ENCODE measurements at places on chromosomes 3 and 15.

DNA sequence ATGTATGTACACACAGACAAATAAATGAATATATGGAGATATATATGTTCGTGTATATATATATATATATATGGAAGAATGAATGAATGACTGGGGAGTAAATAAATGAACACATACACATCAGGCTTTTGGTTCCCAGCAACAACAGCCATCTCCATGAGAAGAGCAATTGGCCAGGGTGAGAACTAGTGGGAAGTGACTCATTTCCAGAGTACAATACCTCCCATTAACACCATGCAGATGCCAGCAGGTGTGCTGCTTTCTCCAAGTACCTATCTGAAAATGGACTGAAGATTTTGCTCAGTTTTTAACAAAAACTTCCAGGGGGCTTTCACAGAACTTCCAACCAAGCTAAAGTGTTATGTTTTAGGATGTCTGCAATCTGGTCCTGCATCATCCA, 179.8 kb upstream of the SLC2A2 start:
- no peak for DNase-seq

- no peak for DNase-seq
Measured at GRCh38 chr3:119809249-119810017, 27.5 kb downstream of the NR1I2 start.

DNA sequence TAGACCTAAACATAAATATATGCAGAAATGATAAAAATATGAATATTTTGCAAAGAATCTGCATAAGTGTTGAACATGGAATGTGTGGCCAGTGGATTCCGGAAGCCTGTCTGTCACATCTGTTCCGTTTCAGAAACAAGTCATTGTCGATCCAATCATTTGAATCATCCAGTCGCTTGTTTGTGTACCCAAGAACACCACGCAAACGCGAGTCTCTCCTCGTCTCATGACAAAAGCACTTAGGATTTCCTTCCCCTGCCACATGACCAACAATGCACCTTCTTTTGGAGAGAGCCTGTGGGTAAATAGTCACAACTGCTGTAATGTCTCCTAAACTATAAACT, 80.2 kb downstream of the FMN1 start:
- DNase-seq = no peak

GRCh38 chr3:64251019-64251418, 25.8 kb upstream of the PRICKLE2 start:
- no peak for DNase-seq

DNA sequence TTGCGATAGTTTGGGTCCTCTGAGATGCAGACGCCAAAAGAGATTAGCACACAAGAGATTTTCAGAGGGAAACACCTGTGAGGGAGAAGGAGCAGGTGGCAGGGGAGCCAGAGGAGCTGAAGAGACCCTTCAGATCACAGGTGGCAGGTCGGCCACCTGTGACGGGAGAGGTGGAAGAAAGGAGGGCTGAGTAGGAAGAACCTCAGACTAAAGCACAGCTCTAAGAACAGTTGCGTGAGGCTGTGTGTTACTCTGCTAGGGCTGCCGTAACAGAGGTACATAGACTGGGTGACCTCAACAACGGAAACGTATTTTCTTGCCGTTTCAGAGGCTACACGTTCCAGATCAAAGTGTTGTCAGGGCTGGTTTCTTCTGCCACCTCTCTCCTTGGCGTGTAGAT, 38.5 kb downstream of the C2CD4A start:
- DNase-seq = peak; percentile 28

DNA sequence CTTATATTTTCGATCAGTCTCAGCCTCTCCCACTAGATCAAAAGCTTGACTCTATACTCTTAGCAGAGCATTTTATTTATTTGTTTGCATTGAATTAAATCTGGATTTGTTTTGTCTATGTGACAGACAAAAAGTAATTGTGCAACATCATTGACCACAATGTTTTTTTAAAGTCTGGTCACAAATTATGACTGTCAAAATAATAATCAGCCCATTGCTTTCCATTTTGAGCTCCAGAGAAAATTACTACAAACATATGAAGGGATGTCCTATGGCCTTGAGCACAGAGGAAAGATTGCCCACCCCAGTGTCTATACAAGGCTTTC, 82.3 kb downstream of the FSIP1 start:
- DNase-seq = no peak

DNA sequence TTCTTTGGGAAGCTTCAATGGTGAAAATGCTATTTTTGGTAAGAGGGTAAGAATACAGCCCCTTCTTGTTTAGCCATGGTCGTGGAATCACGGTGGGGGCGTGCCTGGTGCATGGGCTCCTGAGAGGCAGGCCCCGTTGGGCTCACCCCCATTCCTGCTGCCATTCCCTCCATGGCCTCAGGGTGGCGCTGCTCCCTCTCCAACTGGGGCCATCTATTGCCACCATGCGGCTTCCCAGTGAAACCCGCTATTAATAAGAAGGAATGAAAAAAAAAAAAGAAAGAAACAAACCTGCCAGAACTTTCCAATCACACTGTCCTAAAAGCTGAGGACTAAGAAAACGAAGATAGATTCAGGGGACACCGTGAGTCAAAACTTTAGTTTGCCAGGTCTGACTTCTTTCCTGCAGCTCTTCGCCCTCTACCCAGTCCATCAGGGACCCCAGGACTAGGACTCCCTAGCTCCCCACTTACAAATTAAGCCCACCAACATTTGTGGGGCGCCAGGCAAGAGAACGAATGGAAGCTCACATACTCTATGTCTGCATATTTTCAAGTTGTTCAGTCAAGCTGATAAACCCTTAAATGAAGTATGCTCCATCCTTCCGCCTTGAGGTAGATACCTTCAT, 30.6 kb upstream of the ABHD2 start:
- peak; percentile 73 for DNase-seq

DNA sequence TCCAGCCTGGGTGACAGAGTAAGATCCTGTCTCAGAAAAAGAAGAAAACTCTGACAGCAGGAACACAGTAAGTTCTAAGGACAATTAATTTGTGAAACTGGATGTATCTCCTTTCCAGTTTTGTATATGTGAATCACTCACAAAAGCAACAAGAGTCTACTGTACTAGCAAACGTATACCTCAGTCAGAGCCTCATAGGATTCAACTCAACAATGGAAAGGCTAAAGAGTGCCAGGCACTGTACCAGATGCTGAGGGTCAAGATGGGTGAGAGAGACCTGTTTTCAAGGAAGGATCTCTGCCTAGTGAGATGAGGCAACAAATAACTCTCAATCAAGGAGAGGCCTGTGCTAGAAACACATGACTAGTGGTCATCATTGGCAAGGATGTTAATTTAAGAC, 14.9 kb downstream of the TBL1XR1 start:
- no peak for DNase-seq

GRCh38 chr15:74542166-74543042, 1.4 kb downstream of the ARID3B start:
- DNase-seq = no peak

DNA sequence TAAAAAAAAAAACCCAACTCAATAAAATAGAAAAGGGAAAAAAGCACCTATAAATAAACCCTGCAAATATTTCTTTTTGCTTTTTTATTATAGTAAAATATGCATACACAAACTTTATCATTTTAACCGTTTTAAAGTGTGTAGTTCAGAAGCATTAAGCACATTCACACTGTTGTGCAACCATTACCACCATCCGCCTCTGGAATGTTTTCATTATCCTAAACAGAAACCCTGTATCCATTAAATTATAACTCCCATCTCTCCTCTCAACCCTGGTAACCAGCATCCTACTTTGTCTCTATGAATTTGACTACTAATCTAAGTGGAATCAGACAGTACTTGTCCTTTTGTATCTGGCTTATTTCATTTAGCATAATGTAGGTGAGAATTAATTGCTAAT, 15.0 kb downstream of the CDCP1 start:
- no peak for DNase-seq

GRCh38 chr3:177751770-177752169, 554.5 kb upstream of the TBL1XR1 start:
- no peak for DNase-seq

GRCh38 chr3:114745322-114746240, 401.5 kb downstream of the ZBTB20 start:
- no peak for DNase-seq

DNA sequence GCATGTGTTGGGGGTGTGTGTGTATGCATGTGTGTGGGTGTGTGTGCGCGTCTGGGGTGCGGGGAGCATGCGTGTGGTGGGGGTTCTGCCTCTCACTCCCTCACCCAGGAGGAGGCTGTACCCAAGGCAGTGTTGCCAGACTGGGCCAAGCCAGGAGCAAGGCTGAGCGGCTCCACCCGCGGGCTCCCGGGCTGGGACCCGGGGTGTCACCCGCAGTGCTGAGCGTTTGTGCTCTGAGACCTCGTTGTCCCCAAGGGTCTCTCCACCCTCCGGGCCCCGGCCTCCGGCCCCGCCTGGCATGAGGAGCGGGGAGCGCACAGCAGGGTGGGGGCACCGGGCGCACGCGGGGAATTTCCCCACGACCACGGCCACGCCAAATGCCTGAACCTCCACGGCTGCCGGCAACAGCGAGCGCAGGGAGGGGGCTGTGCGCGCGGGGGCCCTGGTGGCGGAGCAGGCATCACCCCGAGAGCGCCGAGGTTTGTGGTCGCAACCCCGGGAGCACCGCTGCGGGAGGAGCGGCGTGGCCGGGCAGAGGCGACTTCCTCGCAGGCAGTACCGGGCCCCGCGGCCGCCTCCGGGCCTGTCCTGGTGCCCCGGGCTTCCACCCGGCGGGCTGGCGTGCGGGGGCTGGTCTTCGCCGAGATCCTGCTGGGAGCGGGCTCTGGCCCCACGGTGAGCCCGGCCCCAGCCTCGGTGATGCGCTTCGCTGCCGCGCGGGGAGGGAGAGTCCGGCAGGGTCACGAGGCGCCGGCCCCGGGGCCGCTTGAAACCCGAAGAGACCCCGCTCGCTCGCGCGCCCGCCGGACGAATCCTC, 7.4 kb upstream of the OCA2 start:
- DNase-seq = peak; percentile 9

- no peak for DNase-seq
Measured at GRCh38 chr3:152315623-152316022, 46.9 kb downstream of the MBNL1 start.

- DNase-seq = no peak
Measured at GRCh38 chr3:108525971-108526370, 15.6 kb upstream of the MYH15 start.

DNA sequence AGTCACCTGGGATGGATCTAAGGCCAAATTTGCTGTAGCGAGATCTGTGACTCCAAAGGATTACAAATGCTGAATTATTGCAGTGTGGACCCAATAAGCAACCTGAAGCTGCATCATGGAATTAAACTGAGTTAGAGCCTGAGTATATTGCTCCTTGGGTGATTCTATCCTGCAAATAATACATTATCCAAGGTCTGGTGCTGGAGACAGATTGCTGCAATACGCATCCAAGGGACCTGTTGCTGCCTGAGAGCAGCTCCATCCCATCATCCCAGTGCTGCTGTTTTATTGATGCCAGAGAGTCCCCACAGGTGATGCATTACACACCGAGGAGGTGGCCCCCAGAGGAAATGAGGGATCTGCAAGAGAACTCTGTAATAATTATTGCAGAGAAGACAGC, 31.6 kb upstream of the PCSK6 start:
- no peak for DNase-seq

GRCh38 chr3:5221701-5222100, 34.2 kb downstream of the EDEM1 start:
- no peak for DNase-seq

DNA sequence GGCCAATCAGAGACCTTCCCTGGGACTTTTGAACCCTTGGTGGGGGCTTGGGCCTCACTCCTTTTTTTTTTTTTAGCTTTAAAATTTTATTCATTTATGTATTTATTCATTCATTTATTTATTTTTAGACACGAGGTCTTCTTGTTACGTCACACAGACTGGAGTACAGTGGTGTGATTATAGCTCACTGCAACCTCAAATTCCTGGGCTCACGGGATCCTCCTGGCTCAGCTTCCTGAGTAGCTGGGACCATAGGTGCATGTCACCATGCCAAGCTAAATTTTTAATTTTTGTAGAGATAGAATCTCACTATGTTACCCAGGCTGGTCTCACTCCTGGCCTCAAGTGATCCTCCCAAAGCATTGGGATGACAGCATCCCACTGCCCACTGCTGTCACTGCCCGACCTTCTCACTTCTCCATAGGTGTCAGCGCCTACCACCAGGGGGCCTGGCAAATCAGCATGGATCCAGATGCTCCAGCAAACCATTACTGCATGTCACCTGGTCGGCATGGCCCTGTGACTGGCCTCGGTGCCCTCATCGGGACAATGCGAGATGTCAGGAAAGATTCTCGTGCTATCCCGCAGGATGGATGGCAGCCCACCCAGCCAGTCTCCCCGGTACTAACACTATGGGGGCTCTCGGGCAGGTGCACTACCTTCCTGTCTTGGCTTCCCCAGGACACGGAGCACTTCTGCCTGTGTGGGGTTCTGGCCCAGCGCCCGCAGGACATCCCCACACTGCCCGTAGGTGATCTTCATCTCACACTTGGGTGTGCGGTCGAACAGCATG, 3.0 kb downstream of the MYL3 start:
- peak; percentile 57 for DNase-seq

DNA sequence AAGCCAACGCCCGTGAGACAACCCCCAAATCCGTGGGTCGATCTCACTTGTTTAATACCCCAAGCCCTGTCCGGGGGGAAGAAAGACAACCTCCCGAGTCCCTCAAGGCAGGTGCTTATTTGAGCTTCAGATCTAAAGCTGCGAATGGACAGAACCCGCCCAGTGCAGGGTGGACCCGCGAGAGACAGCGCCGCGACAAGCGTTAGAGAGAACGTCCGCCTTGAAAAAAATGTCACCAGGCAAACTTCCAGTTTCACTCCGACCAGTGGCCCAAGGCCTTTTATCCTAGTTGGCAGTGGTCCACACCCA, 740 bp upstream of the OXSR1 start:
- no peak for DNase-seq

- DNase-seq = no peak
Measured at GRCh38 chr3:169613053-169613803, 50.3 kb downstream of the MECOM start.

DNA sequence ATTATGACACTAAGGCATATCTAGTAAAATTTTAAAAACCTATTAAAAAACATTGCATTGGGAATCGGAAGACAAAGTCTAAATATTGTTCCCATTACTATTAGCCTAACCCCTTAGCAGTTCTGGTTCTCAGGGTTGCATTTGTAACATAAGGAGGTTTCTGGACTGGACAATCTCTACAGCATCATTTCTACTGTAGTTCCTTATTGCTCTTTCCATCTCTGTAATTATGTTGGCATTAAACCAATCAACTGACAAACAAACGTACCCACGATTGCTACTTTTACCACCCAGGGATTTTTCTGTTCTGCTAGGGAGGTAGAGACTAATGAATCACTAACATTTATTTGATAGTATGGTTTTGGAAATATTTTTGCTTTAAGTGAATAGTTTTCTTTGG, 190.8 kb downstream of the CBLB start:
- DNase-seq = no peak

Data from NCI-H82 (cell line).